ENCODE measurements at places on chromosomes 3 and 15.

GRCh38 chr15:52912172-52912571, 122.0 kb upstream of the ONECUT1 start:
- no peak for DNase-seq

DNA sequence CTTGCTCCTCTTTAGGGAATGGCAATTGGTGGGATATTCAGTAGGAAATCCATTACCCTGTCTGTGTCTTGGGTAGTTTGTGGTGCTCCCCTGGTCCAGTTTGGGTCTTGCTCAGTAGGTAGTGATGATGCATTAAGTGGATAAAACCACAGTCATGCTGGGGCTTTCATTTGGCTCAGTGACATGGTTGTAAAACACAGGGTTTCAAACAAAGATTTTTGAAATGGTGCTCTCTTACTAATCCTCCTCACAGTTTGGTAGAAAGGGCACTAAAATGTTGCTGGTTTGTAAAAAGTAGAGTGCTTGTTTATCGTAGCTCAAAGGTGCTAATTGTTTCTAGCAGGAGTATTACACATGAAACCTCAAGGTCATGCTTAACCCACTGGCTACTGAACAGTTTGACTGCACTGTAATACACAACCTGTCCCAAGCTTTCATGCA, 22.9 kb downstream of the BBX start:
- DNase-seq = no peak

- DNase-seq = no peak
Observed at GRCh38 chr15:67039384-67040075, 25.9 kb upstream of the SMAD3 start.

DNA sequence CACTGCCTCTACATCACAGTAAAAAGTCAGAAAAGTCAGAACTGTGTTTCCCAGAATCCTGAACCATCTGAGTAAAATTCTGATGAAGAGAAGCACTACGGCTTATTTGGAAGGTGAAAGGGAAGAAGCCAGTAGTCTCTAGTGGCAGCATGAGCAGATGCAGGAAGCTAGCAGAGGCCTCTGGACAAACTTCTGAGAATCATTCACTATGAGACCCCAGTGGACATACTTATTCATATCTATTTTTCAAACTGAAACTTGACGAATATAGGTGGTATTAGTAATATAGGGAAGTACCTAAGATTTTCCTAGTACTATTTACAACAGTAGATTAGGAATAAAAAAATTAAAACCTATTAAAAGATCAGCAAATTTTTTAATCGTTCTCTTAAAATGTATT, 272.8 kb upstream of the TTC14 start:
- DNase-seq = no peak

- no peak for DNase-seq
Observed at GRCh38 chr3:149501524-149501923, 27.0 kb downstream of the TM4SF4 start.

GRCh38 chr3:186406669-186407635, 44.9 kb upstream of the DGKG start:
- no peak for DNase-seq

DNA sequence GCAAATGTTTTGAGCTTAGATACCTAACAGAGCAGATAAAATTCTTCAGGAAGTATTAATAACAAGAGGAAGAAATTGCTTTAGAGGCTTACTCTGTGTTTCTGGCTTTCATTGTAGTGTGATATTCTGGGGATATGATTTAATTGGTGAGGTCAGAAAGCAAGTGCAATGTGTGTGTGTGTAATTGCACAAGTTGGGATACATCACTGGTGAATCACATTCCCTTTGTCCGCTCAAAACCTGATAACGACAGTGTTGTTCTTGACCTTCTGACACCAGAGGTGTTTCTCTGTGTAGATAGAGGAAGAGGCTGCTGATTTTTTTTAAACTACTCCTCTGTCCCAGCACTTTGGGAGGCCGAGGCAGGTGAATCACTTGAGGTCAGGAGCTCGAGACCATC, 161.1 kb downstream of the CACNA2D3 start:
- no peak for DNase-seq

DNA sequence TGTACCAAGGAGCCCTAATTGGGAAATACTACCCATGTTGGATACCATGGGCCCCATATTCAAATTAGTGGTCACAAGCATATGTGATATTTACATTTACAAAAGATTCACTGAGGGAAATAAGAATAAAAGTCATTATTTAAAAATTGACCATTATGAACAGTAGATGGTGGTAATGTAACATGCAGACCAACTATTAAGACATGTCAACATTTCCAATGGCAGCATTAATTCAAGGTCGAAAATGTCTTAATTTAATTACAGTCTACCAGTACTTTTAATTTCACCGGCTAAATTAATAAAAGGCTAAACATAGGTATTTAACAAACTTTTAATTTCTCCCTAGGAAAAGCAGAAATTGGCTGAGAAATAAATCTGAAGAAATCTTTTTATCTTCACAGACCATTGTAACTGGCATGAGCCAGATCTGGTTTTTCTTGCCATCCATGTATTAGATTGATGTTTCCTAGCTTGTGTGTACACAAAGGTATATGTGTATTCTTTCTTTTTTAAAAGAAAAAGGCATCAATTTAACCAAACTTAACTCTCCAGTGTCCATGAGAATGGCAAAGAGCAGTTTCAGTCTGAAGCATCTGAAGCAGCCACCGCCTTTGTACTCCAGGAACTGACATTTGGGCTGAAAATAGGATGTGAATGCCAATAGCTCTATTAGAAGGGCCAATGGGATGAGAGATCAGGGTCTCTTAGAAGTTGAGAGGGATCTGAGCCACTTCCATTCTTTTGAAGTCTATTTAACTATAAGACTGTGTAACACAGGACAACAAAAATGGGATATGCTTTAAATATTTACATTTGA, 26.6 kb downstream of the NEK11 start:
- no peak for DNase-seq

- DNase-seq = no peak
Observed at GRCh38 chr3:115190747-115191146, 43.7 kb upstream of the ZBTB20 start.

GRCh38 chr3:157101486-157101885, 58.5 kb downstream of the CCNL1 start:
- no peak for DNase-seq

DNA sequence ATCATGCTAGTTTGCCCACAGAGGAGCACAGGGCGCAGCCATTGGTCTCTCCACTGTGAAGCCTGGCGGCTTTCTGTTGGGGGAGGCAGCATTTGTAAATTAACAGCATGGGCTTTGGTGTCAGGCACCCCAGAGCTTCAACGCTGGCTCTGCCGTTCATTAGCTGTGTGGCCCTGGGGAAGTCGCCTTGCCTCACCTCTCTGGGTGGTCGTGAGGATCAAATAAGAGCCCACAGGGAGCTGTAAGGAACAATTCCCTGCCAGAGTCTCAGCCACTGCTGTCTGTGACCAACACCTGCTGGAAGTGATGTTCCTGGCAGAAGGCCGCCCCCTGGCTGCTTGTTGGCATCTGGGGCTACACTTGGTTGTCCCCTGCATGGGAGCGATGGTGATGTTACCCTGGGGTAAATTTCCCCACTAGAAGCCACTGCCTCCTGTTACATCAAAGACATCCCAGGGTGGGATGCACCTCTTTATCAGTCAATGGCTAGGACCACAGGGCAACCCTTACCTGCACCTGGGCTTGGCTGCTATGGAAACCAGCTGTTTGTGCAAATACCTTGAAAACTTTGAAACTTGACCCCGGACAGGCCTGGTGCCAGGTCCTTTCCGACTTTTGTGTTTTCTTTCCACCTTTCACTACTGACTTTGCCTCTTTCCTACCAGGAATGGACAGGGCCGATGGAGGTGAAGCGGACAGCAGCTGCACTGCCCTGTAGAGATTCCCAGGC, 36.9 kb downstream of the DNASE1L3 start:
- DNase-seq = peak; percentile 21

- no peak for DNase-seq
Observed at GRCh38 chr3:16802389-16802788, 82.4 kb upstream of the PLCL2 start.

DNA sequence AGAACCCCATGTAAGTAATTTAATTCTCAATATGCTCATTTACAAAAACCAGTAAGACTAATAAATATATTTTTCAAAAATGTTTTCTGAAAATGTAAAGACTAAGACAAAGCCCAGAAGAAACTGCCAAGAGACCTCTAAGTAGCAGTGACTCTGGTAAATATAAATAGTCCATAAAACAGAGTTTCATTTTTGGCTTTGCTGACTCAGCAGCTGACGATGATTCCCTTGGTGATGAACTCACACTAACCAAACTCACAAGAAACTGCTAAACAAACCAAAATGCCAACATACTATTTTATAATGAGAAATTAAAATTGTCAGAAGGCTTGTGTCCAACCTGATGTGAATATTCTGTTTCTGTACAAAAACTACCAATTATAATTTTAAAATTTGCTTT, 31.5 kb upstream of the IMPG2 start:
- no peak for DNase-seq

DNA sequence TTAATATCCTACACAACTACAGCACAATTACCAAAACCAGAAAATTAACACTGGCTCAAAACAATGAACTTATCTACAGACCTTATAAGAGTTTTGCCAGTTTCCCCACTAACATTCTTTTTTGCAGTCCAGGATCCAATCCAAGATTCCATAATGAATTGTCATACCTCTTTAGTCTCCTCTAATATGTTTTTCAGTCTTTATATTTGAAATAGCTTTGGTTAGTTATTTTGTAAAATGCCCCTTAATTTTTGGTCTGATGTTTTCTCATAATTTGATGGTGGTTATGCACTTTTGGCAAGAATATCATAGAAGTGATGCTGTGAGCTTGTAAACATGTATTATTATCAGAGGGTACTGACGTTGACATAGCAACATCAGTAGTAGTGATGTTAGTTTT, 124.3 kb downstream of the ISL2 start:
- DNase-seq = no peak

- DNase-seq = no peak
Observed at GRCh38 chr3:151467069-151467468, 6.2 kb upstream of the IGSF10 start.

DNA sequence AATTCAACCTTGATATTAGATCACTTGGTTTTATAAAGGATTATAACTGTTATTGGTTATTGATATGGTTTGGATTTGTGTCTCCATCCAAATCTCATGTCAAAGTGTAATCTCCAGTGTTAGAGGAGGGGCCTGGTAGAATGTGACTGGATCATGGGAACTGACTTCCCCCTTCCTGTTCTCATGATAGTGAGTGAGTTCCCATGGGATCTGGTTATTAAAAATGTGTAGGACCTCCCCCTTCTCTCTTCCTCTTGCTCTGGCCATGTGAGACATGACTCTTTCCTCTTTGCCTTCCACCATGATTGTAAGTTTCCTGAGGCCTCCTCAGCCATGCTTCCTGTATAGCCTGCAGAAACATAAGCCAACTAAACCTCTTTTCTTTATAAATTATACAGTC, 136.0 kb upstream of the UBE2E2 start:
- no peak for DNase-seq

GRCh38 chr3:30720586-30721313, 114.3 kb downstream of the TGFBR2 start:
- no peak for DNase-seq

GRCh38 chr3:124260206-124260915, 268.4 kb upstream of the ROPN1 start:
- no peak for DNase-seq

- DNase-seq = no peak
Observed at GRCh38 chr3:187975561-187976364, 178.2 kb upstream of the LPP start.

- no peak for DNase-seq
Observed at GRCh38 chr3:122931636-122932035, 95.9 kb downstream of the SEMA5B start.

- DNase-seq = no peak
Observed at GRCh38 chr3:193372783-193373182, 5.8 kb downstream of the ATP13A5 start.

DNA sequence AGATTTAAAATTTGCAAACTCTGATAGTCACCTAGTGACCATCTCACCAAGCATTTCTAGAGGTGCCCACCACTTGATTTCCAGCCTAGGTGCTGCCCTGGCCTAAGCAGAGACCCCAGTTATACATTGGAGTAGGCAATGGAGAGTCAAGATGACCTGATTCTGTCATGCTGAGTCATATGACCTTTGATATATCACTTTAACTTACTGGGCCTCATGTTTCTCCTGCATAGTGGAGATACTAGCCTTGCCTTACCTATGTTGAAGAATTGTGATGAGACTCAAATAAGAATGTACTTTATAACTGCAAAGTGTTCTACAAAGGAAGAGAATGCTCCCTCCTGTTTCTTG, 75.5 kb upstream of the XCR1 start:
- no peak for DNase-seq

GRCh38 chr3:167587651-167588050, 66.1 kb downstream of the WDR49 start:
- no peak for DNase-seq

- DNase-seq = no peak
Observed at GRCh38 chr3:162555761-162556160, 1059.2 kb downstream of the OTOL1 start.

DNA sequence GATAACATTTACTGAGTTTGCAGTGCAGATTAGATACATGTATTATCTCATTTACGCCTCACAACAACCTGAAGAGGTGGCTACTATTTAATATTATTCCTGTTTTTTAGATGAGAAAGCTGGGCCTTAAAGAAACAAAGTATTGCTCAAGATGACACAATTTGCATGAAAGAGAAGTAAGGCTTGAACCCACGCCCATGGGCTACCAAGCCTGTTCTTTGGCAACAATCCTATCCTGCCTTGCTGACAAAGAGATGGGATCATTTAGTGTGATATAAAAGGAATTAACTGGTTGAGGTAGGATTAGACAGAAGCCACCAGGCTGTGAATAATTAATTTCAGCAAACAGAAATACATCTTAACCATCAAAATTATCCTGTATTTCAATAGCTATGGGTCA, 9.2 kb upstream of the LDHAL6B start:
- no peak for DNase-seq

DNA sequence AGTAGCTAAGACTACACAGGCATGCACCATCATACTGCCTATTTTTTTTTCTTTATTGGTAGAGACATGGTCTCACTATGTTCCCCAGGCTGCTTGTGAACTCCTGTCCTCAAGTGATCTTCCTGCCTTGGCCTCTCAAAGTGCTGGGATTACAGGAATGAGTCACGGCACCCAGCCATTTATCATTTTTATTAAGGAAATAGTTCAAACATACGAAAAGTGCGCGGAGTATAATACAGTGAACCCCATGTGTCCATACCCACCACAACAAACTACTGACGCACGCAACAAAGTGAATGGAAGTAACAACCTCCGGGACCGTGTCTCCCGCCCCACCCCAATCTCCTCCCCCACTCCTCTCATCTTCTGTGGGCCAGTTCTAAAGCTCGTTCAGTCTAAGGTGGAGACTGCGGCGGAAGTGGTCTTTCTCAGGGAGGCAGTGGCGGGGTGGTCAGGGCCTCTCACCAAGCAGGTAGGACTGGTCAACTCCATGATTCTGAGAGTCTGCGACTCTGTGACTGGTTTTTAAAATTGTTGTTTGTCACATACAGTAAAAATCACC, 42.1 kb downstream of the DNAJB8 start:
- DNase-seq = no peak
